Stimulated activated CD4-positive, alpha-beta T cell treated with anti-CD3 and anti-CD28 coated beads, Interleukin-12 subunit alpha, Interleukin-12 subunit beta, amount 100 ng/mL, for 24 hours (primary cell): ENCODE measurements at places on chromosomes 6 and 20.

DNA sequence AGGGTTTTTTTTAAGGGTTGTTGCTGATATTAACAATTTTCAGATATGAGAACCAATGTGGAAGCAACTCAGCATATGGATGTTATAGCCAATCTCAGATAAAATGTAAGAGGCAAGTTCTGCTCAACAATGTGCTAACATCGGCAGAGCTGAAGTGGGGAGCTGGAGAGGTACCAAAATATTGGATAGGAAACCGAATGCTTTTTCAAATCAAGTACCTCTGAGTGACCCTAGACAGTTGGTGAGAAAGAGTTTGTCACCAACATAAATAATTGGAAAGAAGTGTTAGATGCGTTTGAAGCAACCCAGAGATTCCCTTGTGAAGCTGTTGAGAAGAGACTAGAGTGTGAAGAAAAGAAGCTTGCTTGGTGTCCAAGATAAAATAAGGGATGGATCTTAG lies 140.7 kb downstream of the SOX4 start:
- DNase-seq: no peak

- DNase-seq: no peak
These were observed 1212.1 kb upstream of the CITED2 start for GRCh38 chr6:140586426-140587061.

DNA sequence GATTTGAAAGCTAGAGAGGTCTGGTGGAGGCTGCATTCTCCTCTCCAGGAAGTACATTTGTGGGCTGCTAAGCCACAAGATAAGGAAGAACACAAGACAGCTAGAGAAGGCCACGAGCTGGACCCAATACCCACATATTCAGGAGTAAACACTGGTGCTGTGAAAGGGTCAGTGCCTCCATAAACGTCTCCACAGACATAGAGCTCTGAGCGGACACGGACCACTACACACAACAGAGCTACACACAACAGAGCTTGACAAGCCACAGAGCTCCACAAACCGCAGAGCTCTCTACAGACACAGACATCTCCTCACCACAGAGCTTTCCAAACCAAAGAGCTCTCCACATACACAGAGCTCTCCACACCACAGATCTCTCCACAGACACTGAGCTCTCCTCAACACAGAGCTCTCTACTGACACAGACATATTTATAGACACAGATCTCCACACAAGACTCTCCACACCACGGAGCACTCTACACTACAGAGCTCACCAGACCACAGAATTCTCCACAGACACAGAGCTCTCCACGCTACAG lies 51.9 kb downstream of the ERMARD start:
- DNase-seq: no peak

DNA sequence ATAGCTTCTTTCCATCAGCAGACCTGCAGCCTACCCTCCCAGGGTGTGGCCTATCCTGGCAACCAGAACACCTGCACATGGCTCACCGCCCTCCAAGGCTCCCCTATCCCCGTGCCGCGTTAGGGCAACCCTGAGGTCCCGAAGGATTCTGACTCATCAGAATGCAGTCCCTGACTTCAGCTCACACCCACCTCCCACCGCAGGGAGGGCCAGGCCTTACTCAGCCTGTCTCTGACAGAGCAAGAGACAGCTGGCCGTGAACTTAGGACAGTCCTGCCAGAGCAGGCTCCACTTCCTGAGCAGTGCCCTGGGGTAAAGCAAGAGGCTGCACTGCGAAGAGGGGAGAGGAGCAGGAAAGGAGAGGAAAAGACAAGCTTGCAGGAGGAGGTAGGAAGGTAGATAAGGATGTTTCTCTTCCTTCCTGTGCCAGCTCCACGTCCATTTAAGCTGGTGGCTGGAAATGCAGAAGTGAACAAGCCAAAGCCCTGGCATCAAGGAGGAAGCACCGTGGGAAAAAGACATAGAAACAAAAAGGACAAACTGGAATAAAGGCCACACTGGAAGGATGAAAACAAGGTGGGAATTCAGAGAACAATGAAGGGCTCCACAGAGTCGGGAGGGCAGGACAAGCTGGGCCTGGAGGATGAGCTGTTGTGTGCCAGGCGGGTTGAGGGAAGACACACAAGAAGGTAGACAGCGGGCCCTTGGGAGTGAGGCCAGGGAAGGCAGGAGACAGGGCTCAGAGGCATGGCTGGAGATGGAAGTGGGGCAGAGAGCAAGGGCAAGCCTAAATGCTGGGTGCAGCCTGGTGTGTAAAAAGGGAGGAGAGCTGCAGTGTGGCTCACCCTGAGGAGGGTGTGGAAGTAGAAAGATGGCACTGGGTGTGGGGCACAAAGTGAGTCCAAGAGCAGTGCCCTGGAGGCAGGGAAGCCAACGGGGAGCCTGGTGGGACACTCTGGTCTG lies 102.7 kb downstream of the SLC23A2 start:
- DNase-seq: no peak

- DNase-seq: no peak
These were observed 23.3 kb upstream of the ARHGAP18 start for GRCh38 chr6:129733290-129733689.

GRCh38 chr6:150880336-150880735 lies 14.8 kb downstream of the MTHFD1L start:
- DNase-seq: no peak

GRCh38 chr6:56072856-56073255 lies 174.5 kb downstream of the COL21A1 start:
- DNase-seq: no peak

DNA sequence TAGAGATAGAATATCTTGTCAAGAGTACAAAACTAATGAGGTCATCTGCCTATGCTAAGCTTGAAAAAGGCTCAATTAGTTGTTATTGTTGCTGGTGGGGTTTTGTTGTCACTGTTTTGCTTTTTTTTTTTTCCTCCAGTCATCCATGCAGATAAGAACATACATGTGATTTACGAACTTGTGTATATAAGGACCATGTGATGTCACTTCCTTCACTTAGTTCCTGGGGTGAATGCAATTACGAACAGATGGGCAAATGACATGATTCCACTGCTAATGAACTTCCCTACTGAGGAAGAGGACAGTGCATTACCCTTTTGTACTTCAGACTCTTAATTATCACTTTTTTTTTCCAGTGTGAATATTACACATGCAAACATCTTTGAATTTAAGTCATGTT lies 1175.3 kb upstream of the GJE1 start:
- no peak for DNase-seq

- DNase-seq: peak; percentile 11
These were observed 621 bp downstream of the NOL7 start for GRCh38 chr6:13615792-13616120.

- DNase-seq: no peak
These were observed 29.9 kb downstream of the ADNP start for GRCh38 chr20:50901301-50901700.

DNA sequence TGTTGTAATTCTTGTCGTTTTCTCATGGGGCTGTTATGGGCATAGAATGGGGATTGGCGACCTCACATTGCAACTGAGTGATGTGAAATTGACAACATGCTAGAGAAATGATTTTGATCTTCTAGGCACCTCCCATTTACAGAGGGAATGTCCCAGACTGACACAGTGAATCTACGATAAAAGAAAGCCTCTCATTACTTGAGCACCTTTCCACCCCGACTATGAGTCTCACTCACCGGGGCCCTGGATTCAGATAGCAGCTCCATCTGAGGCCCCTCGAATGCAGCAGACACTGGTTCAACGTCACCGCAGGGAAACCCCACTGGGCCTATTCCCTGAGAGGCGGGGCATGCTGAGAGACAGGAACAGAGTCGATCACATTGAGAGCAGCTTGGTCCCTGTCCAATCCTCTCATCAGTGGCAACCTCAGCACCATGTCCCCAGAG lies 49.1 kb downstream of the NFATC2 start:
- DNase-seq: no peak

DNA sequence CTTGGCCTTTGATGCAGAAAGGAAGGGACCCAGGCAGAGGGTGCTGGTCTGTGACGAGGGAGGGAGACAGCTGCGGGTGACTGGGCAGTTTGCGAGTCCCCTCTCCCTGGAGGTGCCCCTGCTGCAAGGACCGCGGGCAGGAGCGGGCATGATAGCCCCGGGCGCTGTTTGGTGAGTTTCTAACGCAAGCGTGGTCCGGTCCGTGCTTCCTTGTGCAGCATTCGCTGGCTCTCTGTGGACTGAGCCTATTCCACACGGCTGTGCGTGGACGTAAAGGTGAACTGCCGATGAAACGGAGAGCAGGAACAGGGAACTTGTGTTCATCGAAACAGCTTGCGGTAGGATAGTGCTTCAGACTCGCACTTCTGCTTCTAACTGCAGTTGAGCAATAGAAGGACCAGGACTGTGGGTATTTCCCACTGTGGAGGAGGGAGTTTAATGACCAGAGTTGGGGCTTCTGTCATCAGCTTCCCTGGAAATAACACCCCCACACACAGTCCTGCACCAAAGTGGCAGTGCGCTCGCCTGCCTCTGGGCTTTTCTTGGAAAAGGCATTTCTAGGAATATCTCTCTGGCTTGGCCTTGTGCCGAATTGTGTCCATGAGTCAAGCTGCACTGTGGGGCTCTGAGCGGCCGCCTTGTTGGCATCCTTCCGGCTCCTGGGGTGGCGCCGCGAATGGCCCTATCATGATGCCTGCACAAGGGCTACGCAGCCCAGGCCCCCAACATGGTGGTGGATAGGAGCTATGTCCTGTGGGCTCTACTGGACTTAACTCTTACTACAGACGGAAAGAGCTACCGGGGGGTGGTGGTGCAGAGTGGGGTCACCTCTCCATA lies 48.9 kb downstream of the DUSP22 start:
- no peak for DNase-seq

- DNase-seq: no peak
These were observed 30.8 kb downstream of the PDE10A start for GRCh38 chr6:165632194-165632593.

DNA sequence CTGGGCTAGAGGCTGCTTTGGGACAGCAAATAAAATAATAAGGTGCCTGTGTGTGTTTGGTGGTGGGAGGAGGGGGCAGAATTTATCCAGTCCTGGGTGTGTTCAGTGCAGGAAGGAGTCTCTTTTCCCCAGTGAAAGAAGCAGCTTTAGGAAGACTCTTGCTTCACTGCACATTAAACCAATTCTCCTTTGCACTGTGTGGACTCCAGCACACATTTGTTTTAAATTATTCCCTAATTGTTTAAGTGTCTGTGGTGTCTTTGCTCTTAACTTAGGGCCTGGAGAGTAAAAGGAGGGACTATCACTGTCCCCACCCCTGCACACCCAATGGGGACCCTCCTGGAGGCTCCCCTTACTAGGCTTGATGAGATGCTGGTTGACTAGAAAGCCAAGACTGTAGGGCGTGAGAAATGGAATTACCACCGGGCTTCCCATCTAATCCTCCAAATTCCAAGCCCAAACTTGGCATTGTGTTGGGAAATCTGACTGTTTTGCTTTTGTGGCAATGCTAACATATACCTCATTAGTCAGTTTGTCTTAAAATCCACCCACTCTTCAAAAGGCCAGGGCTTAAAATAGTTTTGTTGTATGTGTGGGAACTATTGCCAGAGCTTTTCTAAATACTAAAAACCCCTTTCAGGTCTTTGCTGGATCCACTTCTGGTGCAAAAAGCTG lies 13.5 kb upstream of the DAAM2 start:
- no peak for DNase-seq

DNA sequence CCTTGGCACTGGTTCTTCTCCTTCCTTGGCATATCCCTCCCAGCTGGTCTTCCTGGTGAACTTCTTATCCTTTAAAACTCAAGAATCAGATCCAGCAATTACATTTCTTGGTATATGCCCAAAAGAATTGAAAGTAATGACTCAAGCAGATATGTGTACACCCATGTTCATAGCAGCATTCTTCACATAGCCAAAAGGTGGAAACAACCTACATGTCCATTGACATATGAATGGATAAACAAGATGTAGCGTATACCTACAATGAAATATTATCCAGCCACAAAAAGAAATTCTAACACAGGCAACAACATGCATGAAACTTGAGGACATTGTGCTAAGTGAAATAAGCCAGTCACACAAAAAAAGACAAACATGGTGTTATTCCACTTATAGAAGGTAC lies 103.7 kb upstream of the NT5E start:
- no peak for DNase-seq

GRCh38 chr6:149331043-149331807 lies 13.7 kb downstream of the TAB2 start:
- no peak for DNase-seq
